ENCODE measurements at places on chromosomes 16 and 17.

DNA sequence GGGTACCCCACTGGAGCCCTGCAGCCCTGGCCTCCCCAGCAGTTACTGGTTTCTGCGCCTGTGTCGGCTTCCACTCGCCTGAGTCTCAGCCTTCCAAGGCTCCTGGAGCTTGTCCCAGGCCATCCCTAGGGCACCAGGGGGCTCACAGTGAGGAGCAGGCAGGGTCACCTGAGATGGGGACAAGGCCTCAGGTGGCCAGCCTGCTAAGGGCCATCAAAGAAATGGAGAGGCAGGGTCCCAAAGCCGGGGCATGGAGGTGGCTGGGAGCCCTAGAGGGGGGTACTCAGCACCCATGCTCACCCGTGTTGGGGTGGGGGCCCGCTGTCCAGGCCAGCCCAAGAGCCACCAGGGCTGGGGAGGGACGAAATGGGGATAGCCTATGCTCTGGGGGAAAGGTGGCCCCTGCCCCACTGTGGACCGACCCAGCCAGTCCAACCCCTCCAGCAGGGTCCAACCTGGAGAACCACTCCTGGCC lies 1.3 kb downstream of the FASN start:
- no peak for DNase-seq

GRCh38 chr17:79005063-79005861 lies 4.3 kb downstream of the CANT1 start:
- no peak for DNase-seq

DNA sequence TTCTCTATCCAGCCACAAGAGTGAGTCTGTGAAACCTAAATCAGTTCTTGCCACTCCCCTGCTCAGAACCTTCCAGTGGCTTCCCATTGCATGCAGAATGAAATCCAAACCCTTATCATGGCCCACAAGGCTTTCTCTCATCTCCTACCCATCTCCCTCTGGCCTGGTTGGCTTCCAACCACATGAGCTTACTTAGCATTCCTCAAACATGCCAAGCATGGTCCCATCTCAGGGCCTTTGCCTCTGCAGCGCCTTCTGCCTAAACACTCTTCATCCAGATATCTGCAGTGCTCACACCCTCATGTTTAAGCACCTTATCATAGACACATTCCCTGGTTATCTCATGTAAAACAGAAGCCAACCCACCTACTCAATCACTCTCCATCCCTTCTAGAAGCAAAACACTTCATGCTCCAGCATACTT lies 15.5 kb downstream of the TK2 start:
- DNase-seq, result no peak

DNA sequence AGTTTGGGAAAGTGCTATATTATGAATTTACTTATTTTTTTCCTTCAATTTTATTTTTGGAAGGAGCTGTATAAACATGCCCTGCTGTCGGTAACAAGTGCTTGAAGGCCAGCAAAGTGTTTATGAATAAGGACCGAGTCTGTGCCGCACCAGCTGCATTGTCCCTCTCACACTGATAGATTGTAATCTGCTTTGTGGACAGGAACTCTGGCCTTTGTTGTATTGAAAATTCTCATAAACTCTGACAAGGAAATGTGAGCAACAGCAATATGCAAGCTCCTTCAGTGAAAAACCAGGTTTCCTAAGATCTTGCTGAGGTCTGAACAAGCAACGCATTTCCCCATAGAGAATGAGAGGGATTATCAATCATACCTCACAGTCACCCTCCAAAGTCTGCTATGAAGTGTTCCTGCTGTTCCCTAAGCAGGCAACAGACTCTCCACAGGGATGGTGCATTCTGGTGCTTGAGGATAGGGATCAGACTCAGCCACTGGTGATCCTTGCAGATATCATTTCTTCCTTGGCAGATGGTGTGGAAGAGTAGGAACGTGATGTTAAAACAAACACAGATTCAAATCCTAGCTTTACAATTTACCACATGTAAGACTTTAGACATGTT lies 109.6 kb downstream of the KCNJ2 start:
- DNase-seq, result no peak

DNA sequence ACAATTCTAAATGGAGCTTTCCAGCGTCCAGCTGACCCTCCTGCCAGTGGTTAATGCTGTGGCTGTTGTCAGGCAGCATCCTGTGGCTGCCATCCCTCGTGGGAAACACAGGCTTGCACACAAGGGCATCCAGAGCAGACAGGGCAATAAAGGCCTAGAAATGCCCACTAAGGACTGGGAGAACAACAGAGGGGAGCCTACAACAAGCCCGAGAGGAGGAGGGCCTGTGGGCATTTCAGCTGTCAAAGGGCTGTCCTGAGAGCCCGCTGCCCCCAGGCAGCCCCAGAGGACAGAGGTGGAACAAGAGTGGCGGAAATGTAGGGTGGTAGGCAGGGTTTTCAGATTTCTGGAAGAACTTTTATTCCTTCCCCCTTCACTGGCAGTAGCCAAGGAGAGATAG lies 81.1 kb downstream of the TNRC6C start:
- DNase-seq, result no peak

GRCh38 chr16:6665126-6665525 lies 667.5 kb upstream of the RBFOX1 start:
- DNase-seq, result no peak

GRCh38 chr17:19304209-19304608 lies 58.3 kb downstream of the B9D1 start:
- DNase-seq, result no peak

DNA sequence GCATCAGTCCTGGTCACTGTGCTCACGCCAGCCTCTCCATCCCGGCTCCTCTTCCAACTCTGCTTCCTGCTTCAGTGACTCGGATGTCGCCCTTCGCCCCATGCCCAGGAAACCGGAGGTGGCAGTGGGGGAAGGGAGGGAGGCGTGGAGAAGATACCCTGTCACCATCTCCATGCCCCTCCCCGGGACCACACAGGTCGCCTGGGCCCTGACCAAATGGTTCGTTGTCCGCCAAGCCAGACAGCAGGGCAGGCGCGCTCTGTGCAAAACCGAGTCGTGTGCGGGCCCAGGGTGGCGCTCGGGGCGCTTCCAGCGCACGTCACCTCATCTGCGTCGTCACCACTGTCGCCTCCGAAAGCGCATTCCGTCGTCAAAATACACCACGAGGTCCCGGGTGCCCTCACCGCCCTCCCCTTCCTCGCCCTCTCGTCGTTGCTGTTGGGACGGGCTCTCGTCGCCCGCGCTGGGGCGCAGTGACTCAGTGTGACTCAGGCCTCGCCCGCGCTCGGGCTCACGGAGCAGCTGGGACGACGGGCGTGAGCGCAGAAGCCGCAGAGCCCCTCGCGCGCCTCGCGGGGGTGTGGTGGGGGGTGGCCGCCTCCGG lies 39.2 kb downstream of the ZNF778 start:
- peak; percentile 81 for DNase-seq

DNA sequence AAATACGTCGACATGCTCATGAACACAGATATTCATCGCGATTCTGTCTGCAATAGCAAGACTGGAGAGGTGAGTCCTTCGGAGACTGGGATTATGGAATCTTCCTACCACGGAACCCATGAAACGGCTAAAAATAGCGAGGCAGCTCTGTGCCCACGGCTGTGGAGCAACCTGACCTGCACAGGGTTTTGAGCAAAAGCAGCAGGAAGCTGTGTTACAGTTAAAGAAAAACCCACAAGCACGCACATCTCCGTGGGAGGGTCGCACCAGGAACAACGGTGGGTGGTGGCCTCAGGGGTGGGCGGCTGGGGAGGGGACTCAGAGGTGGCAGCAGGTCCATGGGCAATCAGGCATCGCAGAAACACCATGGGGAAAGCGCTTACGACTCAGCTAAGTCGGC lies 24.8 kb downstream of the SLC38A10 start:
- no peak for DNase-seq

DNA sequence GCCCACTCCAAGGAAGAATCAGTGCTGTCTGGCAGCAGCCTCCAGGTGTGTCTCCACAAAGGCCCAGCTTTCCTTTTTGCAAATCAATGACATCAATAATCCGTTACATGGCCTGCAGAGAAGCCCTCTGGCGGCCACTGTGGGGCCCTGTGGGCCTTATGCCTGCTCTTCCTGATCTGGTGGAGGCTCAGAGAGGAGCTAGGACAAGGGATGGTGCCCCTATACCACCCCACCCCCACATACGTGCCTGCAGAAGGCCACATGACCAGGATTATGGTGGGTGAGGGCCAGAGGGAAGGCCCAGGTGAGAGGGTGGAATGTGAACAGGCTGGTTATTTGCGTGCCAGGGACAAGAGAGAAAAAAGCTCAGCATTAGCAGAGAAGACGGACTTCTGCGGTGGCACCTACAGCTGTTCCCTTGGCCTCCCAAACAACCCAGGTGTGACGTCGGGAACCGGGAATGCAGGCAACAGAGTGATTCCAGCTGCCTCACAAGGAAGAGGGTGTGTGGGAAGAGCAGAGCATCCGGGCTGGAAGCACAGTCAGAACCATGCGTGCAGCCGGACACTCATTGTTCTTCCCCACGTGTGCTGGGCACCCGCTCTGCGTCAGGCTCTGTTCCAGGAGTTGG lies 22.5 kb downstream of the EIF4A3 start:
- no peak for DNase-seq

DNA sequence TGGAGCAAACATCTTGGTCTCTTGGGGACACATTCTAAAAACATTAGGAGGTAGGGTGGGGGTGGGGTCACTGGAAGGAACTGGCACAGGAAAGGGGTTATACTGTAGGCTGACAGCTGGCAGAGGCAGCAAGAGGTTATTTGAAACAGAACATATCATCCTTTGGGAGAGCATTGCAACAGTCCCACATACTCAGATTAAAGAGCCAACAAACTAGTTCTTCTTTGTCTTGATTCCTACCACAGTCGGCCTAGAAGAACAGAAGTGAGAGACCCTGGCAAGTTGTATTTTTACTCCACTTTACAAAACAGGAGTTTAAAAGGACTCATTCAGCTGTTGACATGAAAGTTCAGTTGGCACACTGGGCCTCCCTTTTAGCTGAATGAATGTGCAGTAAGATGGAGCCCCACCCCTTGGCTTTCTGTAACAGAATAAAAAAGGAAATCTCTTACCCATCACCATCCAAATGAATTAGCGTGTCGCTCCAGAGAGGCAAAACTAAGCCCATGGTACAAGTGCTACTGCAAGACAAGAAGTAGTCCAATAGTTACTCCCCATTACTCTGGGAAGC lies 54.6 kb upstream of the CORO6 start:
- no peak for DNase-seq

DNA sequence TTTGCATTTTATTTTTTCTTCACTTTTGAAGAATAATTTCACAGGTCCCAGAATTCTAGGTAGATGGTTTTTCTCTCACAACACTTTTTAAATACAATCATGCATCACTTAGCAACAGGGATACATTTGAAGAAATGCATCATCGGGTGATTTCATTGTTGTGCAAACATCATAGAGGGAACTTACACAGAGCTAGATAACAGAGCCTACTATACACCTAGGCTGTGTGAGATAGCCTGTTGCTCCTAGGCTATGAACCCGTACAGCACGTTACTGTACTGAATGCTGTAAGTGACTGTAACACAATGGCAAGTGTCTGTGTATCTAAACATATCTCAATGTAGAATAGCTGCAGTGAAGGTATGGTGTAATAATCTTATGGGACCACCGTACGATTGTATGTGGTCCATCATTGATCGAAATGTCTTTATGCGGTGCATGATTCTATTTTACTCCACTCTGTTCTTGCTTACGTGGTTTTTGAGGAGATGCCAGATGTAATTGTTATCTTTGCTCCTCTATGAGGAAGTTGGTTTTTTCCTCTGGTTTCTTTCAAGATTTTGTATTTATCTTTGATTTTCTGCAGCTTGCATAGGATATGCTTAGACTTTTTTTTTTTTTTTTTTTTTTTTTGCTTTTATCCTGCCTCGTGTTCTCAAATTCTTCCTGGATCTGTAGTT lies 35.5 kb upstream of the TMEM92 start:
- no peak for DNase-seq

DNA sequence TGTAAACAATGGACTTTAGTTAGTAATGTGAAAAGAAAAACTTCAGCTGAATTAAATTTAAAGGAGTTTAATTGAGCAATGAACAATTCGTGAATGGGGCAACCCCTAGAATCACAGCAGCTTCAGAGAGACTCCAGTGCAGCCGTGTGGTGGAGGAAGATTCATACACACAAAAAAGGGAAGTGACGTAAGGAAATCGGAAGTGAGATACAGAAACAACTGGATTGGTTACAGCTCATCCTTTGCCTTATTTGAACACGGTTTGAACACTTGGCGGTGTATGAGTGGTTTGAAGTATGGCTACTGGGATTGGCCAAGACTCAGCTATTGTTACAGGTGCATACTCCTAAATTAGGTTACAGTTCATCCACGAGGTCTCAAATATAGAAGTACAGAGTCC lies 460.4 kb upstream of the ASIC2 start:
- no peak for DNase-seq

DNA sequence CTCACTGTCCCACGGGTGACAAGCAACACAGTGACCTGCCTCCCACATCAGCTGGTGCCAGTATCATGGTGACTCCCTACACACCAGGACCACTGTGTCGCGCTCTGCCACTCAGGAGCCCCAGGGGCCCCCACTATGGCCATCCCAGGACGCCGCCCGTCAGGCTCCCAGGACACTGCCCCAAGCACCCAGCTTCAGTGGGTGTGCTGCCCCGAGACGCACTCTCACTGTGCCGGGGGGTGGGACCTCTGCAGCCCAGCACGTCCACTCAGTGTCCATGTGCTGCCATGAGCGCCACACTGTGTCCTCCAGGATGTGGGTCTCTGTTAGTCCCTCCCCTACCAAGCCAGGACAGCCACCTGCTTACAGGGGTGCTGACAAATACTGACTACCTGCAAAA lies 120.5 kb downstream of the ZNF778 start:
- no peak for DNase-seq

GRCh38 chr16:56314244-56314850 lies 111.0 kb downstream of the AMFR start:
- DNase-seq, result no peak

DNA sequence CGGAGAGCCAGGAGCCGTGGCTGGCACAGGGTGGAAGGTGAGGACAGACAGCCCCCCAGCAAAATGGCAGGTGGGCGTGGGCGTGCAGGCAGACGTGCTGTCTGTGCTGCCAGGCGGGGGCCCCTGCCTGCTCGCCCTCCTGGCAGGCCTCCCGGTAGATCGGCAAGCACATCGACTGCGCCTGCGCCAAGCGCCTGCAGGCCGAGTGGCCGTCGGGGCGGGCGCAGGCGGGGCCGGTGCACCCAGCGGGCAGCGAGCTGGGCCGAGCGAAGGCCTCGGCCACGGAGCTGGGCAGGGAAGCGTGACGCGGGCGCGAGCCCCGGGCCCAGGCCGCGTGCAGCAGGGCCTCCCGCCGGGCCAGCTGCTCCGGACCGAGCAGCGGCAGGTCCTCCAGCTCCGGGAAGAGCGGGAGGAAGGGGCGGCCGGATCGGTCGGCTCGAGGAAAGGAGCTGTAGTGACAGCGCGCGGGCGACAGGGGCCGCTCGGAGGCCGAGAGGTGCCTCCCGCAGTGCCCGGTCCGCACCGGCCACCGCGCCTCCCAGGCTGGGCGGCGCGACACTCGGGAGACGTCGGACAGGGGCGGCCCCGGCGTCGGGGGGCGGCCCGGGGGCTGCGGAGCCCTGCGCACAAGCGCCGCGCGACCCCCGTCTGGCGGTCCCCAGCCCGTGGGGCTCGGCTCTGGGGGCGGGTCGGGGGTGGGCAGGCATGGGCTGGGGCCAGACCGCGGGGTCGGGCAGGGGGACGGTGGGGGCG lies 16.9 kb downstream of the GRIN2C start:
- DNase-seq, result peak; percentile 38
